Left renal pelvis (tissue), 4 donors: ENCODE measurements at places on chromosomes 7 and 10. TPM values are rescaled to one million over a fixed set of nuclear protein-coding genes. Genes with fewer than 3 reads are reported as not detected.

DNA sequence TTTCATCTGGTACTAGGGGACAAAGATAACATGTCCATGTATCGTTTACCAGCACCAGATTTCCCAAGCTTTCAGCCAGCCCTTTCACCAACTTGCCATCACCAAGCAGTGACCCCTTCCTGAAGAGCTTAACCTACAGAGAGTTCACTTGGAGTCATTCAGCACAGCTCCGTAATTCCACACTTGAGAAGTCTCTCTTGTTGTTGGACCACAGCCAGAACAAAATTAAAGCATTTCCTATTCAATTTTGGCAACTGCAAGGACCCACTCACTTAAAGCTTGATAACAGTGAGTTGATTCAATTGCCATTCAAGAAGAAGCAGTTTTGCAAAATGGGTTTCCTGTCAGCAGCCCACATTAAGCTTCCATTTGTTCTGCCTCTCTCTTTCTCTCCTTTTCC, 88.5 kb upstream of the LRRTM3 start:
- no peak for DNase-seq

DNA sequence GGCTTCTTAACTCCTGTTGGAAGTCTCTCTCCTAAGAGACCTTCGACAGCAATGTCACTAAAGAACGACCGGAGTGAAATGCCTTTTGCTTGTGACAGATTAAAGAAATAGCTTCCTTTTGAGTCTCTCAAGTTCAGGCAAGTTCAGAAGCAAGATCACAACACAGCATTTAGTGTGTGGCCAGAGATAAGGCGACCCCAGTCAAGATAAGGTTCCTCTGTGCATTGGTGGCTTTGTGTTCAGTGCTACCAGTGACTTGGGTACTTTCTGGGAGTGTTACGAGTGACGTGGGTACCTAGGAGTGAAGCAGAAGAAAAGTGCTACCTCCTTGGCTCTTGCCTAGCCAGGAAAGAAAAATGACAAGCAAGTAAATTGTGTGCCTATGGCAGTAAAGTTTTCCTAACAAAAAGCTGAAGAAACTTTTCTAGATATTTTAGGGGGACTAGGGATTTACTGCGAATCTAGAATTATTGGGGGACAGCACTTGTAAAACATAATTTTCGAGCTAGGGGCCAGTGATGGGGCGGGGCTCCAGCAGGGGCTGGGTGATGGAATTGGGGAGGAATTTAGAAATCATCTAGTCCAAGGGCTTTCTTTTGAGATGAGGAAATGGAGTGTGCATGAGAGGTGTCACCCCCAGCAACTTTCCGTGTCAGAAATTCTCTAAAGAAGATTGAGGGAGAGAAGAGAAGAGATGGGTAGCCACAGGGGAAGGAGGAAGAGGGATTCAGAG, 191.9 kb upstream of the LYZL2 start:
- no peak for DNase-seq

GRCh38 chr7:24133691-24134090, 150.3 kb upstream of the NPY start:
- DNase-seq = no peak

CALML3 gene
- 0.11 TPM for polyA plus RNA-seq

DNA sequence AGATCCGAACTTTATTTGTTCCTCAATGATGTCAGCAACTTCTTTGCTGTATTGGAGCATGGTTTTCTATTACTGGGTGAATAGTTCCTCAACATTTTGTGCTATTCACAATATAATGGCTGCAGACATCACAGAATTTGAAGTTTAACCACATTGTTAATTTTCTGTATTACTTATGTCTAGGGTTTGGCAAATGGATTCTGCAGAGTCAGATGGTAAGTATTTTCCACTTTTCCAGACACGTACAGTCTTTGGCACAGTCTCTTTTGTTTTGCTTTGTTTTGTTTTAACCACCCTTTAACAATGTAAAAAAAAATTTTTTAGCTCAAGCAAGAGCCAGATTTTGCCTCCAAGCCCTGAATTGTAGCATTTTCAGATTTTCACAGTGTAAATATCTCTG, 36.8 kb upstream of the FOXK1 start:
- no peak for DNase-seq

GRCh38 chr10:23980094-23980493, 228.8 kb upstream of the KIAA1217 start:
- no peak for DNase-seq

PITX3 gene
- polyA plus RNA-seq = 1.2 TPM

GRCh38 chr7:126442908-126443307, 809.8 kb downstream of the GRM8 start:
- DNase-seq = no peak
